ENCODE measurements at places on chromosomes 6 and 20. TPM values are rescaled to one million over a fixed set of nuclear protein-coding genes. Genes with fewer than 3 reads are reported as not detected.
A peak's percentile ranks its signal among the peaks of the same experiment; 100 is the strongest.

Gene MYMX
- 1.6 TPM for total RNA-seq

- no peak for DNase-seq
- H3K36me3 ChIP-seq = no peaks in the 10 kb centered on the region
- no peaks in the 10 kb centered on the region for H3K4me1 ChIP-seq
- H3K27me3 ChIP-seq = no peaks in the 10 kb centered on the region
These were observed 325.1 kb downstream of the SOX4 start for GRCh38 chr6:21918666-21919065.

Gene GPX5
- not detected for total RNA-seq

Gene SPTLC3
- 4.1 TPM for total RNA-seq

GRCh38 chr6:11989386-11989785 is 22.7 kb upstream of the HIVEP1 start:
- no peak for DNase-seq
- no peaks in the 10 kb centered on the region for H3K36me3 ChIP-seq
- H3K27me3 ChIP-seq = no peaks in the 10 kb centered on the region
- no peaks in the 10 kb centered on the region for H3K4me1 ChIP-seq
- H3K27ac ChIP-seq = no peak overlapping the region

Gene SRSF12
- 1.6 TPM for total RNA-seq

DNA sequence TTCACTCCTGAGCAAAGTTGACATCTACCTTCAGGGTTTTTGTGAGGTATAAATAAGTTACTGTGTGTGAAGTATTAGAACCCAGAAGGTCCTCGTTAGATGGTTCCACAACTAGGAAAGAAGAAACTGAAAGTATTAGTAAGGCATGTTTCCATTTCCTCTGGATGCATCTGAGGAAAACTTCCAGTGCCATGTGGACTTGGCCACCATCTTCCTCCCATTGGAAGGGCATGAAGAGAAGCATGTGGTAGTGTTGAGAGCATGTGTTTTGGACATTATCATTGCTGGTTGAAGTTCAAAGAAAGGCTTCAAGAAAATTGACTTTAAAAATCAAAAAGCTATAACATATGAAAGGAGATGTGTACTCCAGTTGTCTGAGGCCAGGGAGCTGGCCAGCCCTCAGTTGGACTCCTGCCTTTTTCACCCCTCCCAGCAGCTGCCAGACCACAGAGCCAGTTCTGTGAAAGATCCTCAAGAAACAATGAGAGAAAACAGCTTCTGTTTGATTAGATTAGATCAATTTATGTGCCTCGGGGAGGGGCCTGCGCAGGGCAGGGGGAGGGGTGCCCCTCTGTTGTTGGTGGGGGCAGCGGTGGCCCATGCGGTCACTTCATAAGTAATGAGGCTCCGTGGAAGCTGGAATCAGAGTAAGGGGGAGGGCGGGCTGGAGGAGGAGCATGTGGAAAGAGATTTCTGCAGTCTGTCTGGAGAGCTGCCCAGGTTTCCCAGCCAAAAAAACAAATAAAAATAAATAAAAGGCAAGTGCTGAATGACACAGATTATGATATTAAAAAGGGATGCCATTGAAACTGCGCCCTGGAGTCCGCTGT is 154.0 kb downstream of the JARID2 start:
- peak; percentile 73 for DNase-seq
- H3K4me1 ChIP-seq = peaks cover 4% of the 10 kb centered on the region
- H3K36me3 ChIP-seq = no peaks in the 10 kb centered on the region
- no peaks in the 10 kb centered on the region for H3K27me3 ChIP-seq
- H3K4me3 ChIP-seq = peak overlapping the region; percentile 5

DNA sequence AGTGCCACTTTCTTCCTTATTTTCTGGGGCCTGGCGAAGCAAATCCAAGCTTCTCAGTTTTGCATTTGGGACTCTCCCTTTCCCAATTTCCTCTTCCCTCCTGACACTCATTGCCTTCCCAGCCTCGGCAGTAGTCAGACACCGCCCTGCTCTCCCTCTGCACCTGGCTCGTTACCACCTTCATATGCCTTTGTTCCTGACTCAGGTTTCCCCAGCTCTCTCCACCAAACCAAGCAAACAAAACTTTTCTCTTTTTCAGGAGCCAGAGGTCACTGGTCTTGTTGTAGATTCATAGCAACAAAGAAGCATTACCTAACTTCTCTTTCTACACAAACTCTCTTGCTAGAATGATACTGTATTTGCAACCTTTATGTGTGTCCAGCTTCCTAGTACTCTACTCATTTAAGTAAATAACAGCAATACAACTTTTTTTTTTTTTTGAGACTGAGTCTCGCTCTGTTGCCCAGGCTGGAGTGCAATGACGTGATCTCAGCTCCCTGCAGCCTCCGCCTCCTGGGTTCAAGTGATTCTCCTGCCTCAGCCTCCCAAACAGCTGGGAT is 9.0 kb upstream of the ZC3H12D start:
- H3K4me1 ChIP-seq = no peaks in the 10 kb centered on the region
- H3K36me3 ChIP-seq = no peaks in the 10 kb centered on the region
- DNase-seq = no peak

- H3K27ac ChIP-seq = no peak overlapping the region
- no peak overlapping the region for H3K4me3 ChIP-seq
- H3K4me1 ChIP-seq = peaks cover 13% of the 10 kb centered on the region
- DNase-seq = no peak
- H3K36me3 ChIP-seq = no peaks in the 10 kb centered on the region
- H3K27me3 ChIP-seq = no peaks in the 10 kb centered on the region
These were observed 87.4 kb downstream of the ARID1B start for GRCh38 chr6:156864557-156864956.

Gene TCFL5
- total RNA-seq = 10.7 TPM

- no peaks in the 10 kb centered on the region for H3K4me1 ChIP-seq
- no peak for DNase-seq
- H3K4me3 ChIP-seq = no peak overlapping the region
- no peaks in the 10 kb centered on the region for H3K27me3 ChIP-seq
- no peak overlapping the region for H3K27ac ChIP-seq
These were observed 546.4 kb downstream of the MMUT start for GRCh38 chr6:48916607-48917006.

GRCh38 chr6:124520514-124520913 is 441.7 kb upstream of the RNF217 start:
- no peak overlapping the region for H3K27ac ChIP-seq
- H3K36me3 ChIP-seq = no peaks in the 10 kb centered on the region
- no peak overlapping the region for H3K4me3 ChIP-seq

DNA sequence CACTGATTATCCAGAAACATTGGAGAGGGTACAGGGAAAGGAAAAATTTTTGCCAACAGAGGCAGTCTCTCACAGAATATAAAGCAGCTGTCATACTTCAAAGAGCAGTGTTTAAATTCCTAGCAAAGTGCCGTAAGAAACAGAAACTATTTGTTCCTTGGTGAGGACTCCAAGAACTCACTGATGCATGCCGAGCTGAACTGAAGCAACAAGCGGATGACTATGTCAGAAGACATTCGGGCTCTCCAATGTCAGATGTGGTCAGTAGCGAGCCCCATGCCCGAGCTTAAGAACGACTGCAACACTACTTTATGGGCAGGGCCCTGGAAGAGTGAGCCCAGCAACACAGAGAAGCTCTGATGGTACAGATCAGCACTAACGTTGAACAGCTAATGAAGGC is 54.7 kb downstream of the OR2B6 start:
- no peaks in the 10 kb centered on the region for H3K27me3 ChIP-seq
- no peaks in the 10 kb centered on the region for H3K4me1 ChIP-seq
- no peaks in the 10 kb centered on the region for H3K36me3 ChIP-seq
- H3K4me3 ChIP-seq = no peak overlapping the region

Gene HUS1B
- total RNA-seq = 1.4 TPM

- H3K27ac ChIP-seq = no peak overlapping the region
- H3K27me3 ChIP-seq = no peaks in the 10 kb centered on the region
- DNase-seq = no peak
- H3K4me3 ChIP-seq = no peak overlapping the region
These were observed 302.3 kb downstream of the HIVEP2 start for GRCh38 chr6:142642651-142643050.

Gene SMPDL3A
- total RNA-seq = 8.5 TPM

Gene TRIM15
- not detected for total RNA-seq

GRCh38 chr6:68724060-68724459 is 89.0 kb downstream of the ADGRB3 start:
- H3K36me3 ChIP-seq = no peaks in the 10 kb centered on the region
- H3K4me1 ChIP-seq = no peaks in the 10 kb centered on the region
- H3K27me3 ChIP-seq = no peaks in the 10 kb centered on the region
- H3K27ac ChIP-seq = no peak overlapping the region

Gene ZSCAN31
- 8.3 TPM for total RNA-seq

DNA sequence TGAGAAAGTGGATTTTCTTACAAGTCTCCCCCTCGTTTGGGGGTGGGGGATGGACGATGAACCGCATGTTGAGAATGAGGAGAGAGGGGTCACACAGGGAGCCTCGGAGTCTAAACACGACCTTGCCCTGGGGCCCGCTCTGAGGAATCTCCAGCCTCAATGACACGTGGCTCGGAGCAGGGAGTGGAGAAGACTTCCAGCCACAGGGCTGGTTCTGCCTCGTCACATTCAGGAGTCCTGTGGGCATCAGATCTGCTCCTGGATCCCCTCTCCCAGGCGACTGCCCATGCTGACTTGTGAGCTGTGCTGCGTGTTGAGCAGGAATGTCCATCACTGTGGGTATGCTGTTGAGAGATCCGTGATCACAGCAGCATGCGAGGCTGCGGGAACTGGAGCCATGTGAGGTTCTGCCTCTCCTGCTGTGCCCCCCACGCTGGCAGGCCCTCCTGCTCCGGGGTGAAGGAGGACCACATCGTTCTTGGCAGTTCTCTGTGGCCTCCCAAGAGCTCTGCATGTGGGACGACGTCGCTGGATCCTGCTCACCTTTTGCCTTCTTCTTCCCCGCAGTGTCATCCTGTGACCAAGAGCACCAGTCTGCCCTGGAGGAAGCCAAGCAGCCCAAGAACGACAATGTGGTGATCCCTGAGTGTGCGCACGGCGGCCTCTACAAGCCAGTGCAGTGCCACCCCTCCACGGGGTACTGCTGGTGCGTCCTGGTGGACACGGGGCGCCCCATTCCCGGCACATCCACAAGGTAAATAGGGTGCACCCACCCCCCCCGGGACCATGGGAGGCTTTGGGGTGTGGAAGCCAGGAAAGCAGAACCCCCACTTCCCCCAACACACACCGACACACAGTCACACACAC is 157.5 kb downstream of the SMOC2 start:
- H3K27me3 ChIP-seq = no peaks in the 10 kb centered on the region
- H3K36me3 ChIP-seq = peaks cover 4% of the 10 kb centered on the region
- no peak overlapping the region for H3K27ac ChIP-seq
- H3K4me1 ChIP-seq = no peaks in the 10 kb centered on the region
- no peak overlapping the region for H3K4me3 ChIP-seq
- DNase-seq = peak; percentile 70

- H3K36me3 ChIP-seq = peaks cover 10% of the 10 kb centered on the region
- no peak overlapping the region for H3K4me3 ChIP-seq
- H3K27me3 ChIP-seq = no peaks in the 10 kb centered on the region
These were observed 338.9 kb downstream of the ESR1 start for GRCh38 chr6:152146385-152146784.

Gene TRIM38
- 24.8 TPM for total RNA-seq

Measured in aorta (tissue), 5 donors.